ENCODE measurements at places on chromosomes 1 and 21.

DNA sequence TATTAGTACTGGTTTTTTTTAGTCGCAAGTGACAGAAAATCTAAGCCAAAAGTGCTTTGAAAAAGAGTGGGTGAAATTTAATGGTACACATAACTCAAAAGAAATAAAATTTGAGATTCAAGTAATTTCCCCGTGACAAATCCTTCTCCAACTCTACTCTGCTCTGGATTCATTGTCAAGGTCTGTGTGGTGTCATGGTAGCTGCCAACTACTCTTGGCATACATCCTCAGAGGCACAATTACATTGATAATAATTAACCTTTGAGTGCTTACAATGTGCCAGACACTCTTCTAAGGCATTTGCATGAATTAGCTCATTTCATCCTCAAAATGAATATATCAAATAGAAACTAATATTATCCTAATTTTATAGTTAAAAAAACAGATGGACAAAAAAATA lies 1153.9 kb upstream of the NCAM2 start:
- DNase-seq = no peak

DNA sequence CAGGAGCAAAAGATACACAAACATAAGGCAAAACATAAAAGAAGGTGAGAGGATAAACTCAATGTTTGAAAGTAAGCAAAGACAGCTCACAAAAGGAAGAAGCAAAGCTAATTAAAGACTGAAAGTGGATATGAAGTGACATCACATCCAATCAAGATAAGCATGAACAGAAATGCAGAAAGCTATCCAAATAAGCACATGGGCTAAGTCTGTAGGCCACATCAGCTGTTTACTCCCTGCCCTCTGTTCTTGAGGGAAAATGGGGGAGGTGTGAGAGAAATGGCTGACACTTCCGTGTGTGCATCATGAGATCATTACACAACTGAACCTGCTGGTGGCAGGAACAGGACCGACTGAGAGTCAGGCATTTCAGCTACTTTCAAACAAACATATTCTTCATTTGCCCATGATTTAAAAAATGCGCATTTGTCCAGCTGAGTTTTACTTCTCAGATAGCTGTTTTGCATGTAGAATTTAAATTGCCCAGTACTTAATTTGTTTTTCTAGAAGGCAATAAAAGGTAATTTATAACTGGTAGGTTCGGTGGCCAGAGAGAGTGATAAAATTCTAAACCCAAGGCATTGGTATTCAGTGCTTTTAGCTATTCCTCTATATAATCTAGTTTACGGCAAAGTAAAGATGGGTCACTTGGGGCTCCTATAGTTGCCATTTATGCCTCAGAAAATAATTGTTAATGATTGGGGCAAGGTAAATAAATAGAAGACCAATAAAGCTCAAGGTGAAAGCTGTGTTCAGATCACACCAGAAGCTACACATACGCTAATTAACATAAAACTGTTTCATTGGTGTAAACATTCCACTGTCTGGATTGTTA lies 27.2 kb upstream of the MAN1A2 start:
- DNase-seq = peak; percentile 36

DNA sequence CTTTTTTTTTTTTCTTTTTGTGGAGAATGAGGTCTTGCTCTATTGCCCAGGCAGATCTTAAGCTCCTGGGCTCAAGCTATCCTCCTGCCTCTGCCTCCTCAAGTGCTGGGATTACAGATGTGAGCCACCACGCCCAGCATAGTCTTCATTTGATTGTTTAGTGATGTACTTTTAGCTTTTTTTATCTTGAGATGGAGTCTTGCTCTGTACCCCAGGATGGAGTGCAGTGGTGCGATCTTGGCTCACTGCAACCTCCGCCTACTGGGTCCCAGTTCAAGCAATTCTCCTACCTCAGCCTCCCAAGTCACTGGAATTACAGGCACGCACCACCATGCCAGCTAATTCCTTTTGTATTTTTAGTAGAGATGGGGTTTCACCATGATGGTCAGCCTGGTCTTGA lies 24.0 kb upstream of the LRRC3 start:
- DNase-seq = no peak

DNA sequence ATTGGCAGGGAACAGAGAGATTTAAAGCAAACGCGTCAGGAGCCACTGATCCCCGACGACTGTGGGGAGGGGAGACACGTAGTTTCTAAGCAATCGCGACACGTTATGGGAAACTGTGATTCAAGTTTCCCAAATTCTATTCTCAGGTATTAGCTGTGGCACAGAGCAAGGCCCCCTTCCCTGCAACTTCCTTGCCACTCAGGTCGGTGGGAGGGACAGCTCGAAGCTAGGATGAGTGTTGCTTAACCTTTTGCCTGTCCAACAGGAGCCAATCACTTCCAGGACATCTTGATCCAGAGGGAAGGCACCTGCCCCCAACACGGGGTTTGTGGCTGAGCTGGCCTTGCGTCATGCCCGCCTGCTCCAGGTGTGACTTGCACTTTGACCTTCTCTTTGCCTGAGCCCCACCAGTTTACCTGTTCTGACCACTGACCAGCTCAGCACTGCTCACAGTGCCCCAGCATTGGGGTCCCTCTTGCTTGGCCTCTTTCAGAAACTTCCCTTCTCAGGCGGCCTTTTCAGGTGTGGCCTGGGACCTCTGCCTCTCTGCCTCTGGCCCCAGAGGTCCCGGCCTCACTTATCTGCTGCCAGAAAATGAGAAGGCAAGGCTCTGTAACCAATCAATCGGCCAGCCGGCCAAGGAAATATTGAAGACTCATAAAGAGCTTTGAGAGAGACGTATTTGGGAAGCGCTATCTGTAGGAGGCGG lies 24.6 kb downstream of the TEX35 start:
- no peak for DNase-seq

DNA sequence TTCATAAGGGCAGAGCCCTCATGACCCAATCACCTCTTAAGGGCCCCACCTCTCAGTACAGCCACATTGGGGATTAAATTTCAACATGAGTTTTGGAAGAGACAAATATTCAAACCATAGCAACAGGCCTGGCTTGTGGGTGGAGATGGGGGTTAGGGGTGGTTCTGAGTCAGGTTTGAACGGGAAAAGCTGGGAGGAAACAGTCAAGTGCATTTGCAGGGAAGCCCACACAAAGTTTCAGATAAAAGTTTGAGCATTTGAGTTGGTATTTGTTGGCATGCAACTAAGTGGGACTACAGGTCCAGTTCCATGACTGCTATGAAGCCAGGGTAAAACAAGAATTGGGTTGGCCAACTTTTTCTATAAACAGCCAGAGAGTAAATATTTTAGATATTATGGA lies 21.0 kb upstream of the PADI2 start:
- DNase-seq = no peak

GRCh38 chr1:193237381-193237978 lies 51.1 kb upstream of the B3GALT2 start:
- no peak for DNase-seq

DNA sequence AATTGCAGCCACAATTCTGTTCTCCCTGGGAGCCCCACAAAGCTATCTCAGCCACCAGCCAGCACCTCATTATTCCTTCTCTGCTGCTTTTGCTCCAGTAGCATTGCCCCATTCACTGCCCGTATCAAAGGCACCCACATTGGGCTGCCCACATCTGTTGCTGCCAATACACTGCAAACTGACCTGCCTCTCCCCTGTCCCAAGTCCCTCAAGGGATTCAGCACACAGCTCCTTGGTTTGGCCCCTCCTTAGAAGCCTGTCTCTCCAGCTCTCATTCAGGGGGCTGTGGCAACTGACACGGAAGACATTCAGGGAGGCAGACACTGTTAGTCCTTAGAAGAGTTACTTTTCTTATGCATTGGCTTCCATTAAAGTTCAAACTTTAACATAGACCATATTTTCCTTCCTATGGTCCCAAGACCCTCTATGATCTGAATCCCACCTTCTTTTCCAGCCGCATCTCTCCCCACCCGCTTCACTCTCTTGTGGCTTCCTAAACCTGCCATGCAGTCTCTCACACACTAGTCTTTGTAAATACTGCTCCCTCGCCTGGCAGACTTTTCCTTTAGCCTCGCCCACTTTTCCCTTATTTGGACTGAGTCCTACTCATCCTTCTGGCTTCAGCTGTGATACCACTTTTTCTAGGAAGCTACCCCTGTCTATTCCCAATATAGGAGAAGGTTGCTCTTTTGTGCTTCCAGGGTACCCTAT lies 19.3 kb upstream of the KLHDC8A start:
- no peak for DNase-seq

- DNase-seq = no peak
Observed at GRCh38 chr1:206735553-206736031, 35.0 kb upstream of the IL19 start.

GRCh38 chr1:21933397-21934248 lies 3.5 kb downstream of the HSPG2 start:
- DNase-seq = no peak

DNA sequence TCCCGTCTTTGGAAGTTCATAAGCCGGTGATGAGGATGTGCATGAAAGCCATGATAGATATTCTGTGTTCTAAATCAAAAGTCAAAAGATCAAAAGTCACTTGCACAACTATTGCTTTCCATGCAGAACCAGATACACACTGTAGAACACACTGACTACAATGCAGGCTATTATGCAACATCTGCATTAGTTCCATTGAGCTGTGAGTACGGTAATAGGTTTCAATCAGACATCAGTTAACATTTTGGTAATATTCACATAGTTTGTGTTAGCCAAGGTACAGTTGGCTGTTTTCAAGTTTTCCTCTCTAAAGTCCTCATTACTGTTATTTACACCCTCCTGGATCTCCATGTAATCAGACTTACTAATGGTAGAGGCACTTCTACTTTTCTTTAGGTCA lies 3.1 kb downstream of the KCNA2 start:
- DNase-seq = no peak

DNA sequence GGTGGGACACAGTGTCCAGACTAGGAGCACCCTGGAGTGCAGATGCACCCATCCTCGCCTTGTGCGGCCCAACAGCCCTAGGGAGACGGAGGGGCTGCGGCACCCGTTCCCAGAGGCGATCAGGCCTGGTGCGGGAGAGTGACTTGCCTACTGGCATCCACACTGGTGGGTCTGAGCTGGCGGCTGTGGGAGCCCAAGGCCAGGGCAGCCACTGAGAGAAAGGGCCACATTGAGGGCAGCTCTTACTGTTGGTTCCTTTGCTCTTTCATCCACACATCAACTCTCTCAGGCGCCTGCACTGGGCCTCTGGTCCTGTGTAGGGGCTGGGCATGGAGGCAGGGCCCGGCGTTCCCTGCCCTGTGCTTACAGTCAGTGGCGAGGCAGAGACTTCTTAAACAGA lies 8.6 kb downstream of the PODN start:
- no peak for DNase-seq

DNA sequence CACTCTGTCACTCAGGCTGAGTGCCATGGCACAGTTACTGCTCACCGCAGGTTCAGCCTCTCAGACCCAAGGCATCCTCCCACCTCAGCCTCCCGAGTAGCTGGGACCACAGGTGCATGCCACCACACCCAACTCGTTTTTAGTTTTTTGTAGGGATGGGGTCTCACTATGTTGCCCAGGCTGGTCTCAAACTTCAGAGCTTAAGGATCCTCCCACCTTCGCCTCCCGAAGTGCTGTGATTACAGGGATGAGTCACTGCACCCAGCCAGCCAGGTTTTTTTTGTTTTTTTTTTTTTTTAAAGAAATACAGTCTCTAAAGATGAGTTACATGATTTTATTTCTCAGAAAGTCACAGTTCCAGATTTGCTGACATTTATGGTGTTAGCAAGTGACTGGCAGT lies 29.0 kb downstream of the BACE2 start:
- no peak for DNase-seq

DNA sequence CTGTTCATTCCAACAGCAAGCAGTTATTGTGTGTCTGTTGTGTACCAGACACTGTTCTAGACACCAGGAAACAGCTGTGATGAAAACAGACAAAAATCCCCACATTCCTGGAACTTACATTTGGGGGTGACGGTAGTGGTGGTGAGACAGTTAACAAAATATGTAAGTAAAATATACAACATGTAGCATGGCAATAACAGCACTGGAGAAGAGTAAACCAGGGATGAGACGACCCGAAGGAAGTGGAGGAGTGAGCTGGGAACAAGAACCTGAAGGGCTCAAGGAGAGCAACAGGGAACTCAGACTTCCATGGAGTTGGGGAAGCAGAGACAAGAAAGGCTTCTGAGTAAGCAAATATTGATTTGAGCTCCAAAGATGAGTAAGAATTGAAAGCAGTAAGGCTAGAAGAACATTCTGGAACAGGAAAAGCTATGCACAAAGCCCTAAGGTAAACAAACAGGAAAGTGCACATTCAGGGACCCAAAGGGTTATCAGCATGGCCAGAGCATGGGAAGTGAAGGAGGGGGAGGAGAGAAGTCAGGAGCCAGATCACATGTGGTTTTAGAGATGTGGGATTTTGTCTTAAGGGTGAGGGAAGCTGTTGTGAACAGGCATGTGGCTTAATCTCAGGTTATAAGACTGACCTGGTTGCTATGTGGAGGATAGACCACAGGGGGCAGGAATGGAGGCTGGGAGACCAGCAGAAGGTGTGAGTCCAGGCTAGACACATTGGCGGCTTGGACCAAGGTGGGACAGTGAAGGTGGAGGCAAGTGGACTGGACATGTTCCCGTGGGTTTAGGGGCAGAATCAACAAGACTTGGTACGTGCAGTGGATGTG lies 7.3 kb downstream of the CSF1 start:
- no peak for DNase-seq

DNA sequence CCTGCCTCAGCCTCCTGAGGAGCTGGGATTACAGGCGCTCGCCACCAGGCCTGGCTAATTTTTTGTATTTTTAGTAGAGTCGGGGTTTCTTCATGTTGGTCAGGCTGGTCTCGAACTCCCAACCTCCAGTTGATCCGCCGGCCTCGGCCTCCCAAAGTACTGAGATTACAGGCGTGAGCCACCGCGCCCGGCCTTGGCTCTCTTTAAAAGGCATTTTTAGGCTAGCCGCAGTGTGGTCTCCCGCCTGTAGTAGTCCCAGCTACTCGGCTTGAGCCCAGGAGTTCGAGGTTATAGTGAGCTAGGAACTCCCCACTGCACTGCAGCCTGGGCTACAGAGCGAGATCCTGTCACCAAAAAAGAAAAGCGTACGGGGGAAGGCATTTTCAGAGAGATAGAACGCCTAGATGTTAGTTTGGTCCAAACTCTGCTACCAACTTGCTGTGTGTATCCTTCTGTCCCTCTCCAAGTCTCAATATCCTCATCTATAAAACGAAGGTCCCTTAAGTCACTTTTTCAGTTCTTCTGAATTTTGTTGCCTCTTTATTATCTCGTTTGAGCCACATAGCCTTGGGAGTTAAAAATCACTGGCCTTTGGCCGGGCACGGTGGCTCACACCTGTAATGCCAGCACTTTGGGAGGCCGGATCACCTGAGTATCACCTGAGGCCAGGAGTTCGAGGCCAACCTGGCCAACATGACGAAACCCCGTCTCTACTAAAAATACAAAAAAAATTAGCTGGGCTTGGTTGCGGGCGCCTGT lies 734 bp downstream of the MED18 start:
- no peak for DNase-seq

- DNase-seq = peak; percentile 45
Observed at GRCh38 chr1:248841702-248842395, 3.8 kb downstream of the ZNF672 start.

- no peak for DNase-seq
Observed at GRCh38 chr1:226404904-226405222, 3.0 kb downstream of the PARP1 start.

- peak; percentile 37 for DNase-seq
Observed at GRCh38 chr1:91529856-91530255, 29.2 kb downstream of the CDC7 start.

All from CD4-positive, alpha-beta T cell treated with Interleukin-2 at 100 ng/mL for 4 hours (primary cell).